ENCODE measurements at places on chromosomes 7 and 10. TPM values are rescaled to one million over a fixed set of nuclear protein-coding genes. Genes with fewer than 3 reads are reported as not detected.

GRCh38 chr7:17253885-17254284, 44.6 kb upstream of the AHR start:
- no peak for DNase-seq

NPVF gene
- total RNA-seq: not detected

CPN1 gene
- total RNA-seq: not detected

SCART1 gene
- 1.4 TPM for total RNA-seq

GRCh38 chr7:100446040-100446439, 9.7 kb upstream of the PPP1R35 start:
- DNase-seq: no peak

PAPOLB gene
- not detected for total RNA-seq

SUFU gene
- total RNA-seq: 8.3 TPM

TMEM225B gene
- 0.70 TPM for total RNA-seq

GJD4 gene
- not detected for total RNA-seq

VWDE gene
- 0.55 TPM for total RNA-seq

All from CD8-positive, alpha-beta memory T cell (primary cell).